Tibial nerve (tissue), 4 donors: ENCODE measurements at places on chromosomes 13 and 19.
A peak's percentile ranks its signal among the peaks of the same experiment; 100 is the strongest.

- no peak for DNase-seq
These were observed 12.4 kb upstream of the CBLC start for GRCh38 chr19:44765033-44765948.

DNA sequence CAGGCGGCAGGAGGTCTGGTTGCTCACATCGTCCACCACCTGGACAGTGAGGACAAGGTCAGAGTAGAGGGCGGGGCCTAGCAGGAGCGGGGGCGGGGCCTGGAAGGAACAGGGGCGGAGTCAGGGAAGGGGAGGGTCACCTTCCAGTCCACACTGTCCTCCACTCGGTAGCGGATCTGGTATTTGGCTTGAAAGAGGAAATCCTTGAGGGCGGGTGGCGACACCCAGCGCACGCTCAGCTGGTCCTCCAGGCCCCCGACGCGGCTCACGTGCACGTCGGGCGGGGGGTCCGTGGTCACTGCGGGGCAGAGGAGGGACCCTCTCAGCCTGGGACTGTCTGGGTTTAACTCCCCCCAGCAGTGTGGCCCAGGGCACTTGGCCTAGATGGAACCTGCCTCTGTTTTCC, 8.2 kb downstream of the REX1BD start:
- DNase-seq: no peak

DNA sequence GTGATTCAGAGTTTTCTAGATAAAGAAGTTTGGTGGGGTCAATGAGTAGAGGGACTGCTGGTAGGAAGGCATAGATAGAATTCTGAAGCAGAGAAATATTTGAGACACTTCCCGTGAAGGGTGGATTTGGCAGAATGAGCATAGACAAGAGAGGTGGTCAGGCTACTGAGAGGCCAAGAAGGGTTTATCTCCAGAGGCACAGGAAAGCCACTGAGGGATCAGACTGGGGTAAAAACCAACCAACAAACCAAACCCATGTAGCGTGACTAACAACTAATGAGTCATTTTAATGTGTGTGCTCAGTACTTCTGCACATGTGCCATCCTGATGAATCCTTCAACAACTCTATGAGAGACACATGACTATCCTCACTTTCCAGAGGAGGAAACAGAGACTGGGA, 60.0 kb upstream of the SERP2 start:
- no peak for DNase-seq

- DNase-seq: peak; percentile 41
These were observed 128.6 kb downstream of the USP12 start for GRCh38 chr13:27043013-27043412.
